Daoy (cell line): ENCODE measurements at places on chromosomes 1 and 21. TPM values are rescaled to one million over a fixed set of nuclear protein-coding genes. Genes with fewer than 3 reads are reported as not detected.

The SFN gene
- 0.80 and 1.8 TPM in 2 replicates for total RNA-seq

The NPPB gene
- 38.6 and 78.9 TPM in 2 replicates for total RNA-seq

DNA sequence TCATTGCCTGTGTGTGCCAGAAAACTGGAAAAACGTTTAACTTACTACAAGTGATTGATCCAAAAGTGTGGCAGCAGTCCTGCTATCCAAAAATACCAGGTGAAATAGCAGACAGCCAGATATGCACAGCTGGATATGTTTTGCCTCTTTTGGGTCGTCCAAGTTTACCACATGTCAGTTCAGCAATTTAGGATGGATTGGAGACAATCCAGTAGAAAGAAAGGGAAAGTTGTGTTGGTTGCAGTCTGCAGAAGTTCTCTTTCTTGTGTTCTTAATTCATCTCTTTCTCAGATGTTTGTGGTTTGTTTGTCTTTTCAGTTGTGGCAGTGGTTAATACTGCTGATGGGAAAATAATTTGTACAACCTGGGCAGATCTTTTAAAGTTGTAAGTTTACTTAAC, 645.0 kb downstream of the PTPRC start:
- no peak for DNase-seq

GRCh38 chr1:37945743-37946702, 830 bp downstream of the INPP5B start:
- DNase-seq: peak; percentile 69

The PRDM16 gene
- total RNA-seq: 0.91 and 3.1 TPM in 2 replicates

DNA sequence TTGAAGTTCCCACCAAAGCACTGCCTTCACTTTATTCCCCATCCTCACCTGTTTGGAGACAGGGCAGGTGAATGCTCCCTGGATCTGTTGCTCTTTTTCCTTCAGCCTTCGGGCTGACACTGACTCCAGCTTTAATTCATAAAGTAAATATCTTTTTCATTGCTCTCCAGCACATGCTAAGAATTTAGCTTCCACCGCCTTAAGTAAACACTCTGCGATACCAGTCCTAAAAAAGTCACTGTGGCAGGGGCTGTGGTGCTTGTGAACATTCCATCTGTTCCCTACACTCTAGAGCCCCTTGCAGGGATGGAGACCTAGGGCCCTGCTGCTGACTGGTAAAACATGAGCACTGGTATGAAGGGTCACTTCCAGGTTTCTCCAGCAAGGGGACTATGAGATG, 896 bp upstream of the PLA2G2A start:
- no peak for DNase-seq

- peak; percentile 79 for DNase-seq
Measured at GRCh38 chr1:39788758-39789570, at the start of gene BMP8B. TSS of gene BMP8B (minus strand) at chr1:39788865. CDS start at chr1:39788485, 380 bp downstream.

GRCh38 chr21:34726627-34727337, 58.0 kb downstream of the CLIC6 start:
- DNase-seq: peak; percentile 55

The DAB1 gene
- not detected in 2 replicates for total RNA-seq

- no peak for DNase-seq
Measured at GRCh38 chr1:166302989-166303758, 136.4 kb upstream of the FAM78B start.

DNA sequence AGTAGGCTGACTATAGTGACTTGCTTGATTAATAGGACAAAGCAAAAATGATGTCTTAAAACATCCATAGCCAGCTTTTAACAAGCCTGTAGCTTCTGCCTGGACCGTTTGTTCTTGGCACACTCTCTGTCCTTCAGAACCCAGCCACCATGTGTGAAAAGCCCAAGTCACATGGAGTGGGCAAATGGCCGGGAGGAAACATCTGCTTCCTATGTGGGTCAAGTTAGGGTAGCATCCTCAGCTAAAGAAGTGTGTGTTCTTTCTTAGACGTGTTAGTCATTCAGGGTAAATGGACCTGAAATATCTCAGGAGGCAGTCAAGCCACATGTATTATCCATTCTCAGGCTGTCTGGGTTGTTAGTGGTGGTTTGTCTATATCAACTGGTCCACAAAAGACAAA, 23.4 kb downstream of the RD3 start:
- no peak for DNase-seq
